Activated CD4-positive, alpha-beta memory T cell treated with anti-CD3 and anti-CD28 coated beads for 36 hours (primary cell): ENCODE measurements at places on chromosomes 13 and 19. TPM values are rescaled to one million over a fixed set of nuclear protein-coding genes. Genes with fewer than 3 reads are reported as not detected.

CEACAM3 gene
- total RNA-seq, result not detected

IGFL1 gene
- total RNA-seq, result not detected

STK24 gene
- 176 TPM for total RNA-seq

COMP gene
- not detected for total RNA-seq

BORCS8 gene
- 17.8 TPM for total RNA-seq

ZNF541 gene
- total RNA-seq, result 0.07 TPM

VASP gene
- total RNA-seq, result 167 TPM

DNAJB1 gene
- 71.2 TPM for total RNA-seq

OR7C1 gene
- not detected for total RNA-seq

UBE2L5 gene
- total RNA-seq, result not detected

NUFIP1 gene
- total RNA-seq, result 9.3 TPM

TMEM145 gene
- 0.29 TPM for total RNA-seq

CGB5 gene
- total RNA-seq, result not detected
